ENCODE measurements at places on chromosomes 16 and 17.

- no peak for DNase-seq
Measured at GRCh38 chr17:58312829-58313228, 15.8 kb downstream of the TSPOAP1 start.

- no peak for DNase-seq
Measured at GRCh38 chr17:8997994-8998628, 23.2 kb upstream of the NTN1 start.

DNA sequence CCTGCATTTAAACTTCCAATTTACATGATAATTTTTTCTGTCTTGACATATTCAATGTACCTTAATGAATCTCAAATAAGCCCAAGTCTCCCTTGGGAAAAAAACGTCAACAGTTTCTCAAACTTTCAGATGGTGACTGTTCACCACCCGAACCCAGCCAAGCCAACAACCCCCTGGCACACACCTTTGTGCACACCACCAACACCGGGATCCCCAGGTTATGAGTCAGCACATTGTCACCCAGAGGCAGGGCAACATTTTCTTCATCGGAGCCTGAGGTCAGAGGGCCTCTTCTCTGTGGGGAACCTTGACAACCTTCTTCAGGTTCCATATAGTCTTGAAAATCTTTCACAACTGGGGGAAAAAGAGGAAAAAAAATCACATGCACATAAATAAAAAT is 15.5 kb downstream of the DYNC1LI2 start:
- no peak for DNase-seq

- DNase-seq: no peak
Measured at GRCh38 chr17:49572806-49573420, 2.8 kb upstream of the NXPH3 start.

DNA sequence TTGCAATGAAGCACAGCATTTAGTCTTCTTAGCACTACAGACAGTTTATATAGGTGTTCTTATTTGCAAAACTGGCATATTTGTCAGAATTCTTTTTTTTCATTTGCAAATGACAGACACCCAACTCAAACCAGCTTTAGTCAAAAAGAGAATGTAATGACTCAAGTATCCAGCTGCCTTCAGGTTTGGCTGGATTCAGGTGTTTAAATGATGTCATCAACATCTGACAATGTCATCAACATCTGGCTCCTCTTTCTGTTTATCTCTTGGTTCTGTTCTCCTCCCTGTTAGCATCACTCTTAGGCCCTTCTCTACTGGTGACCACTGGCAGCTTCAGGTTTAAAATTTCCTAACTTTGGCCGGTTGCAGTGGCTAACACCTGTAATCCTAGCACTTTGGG is 18.9 kb downstream of the TMC5 start:
- DNase-seq: no peak

GRCh38 chr17:18377437-18378204 is at the start of gene EVPLL:
EVPLL (plus strand) TSS chr17:18377778; CDS start chr17:18380938, 3,160 bp downstream.
- no peak for DNase-seq

GRCh38 chr17:45651145-45651709 is 132.9 kb upstream of the CRHR1 start:
- DNase-seq: no peak

- DNase-seq: no peak
Measured at GRCh38 chr16:67394155-67395104, 1.1 kb upstream of the TPPP3 start.

- no peak for DNase-seq
Measured at GRCh38 chr17:32382526-32383223, 32.7 kb downstream of the ZNF207 start.

DNA sequence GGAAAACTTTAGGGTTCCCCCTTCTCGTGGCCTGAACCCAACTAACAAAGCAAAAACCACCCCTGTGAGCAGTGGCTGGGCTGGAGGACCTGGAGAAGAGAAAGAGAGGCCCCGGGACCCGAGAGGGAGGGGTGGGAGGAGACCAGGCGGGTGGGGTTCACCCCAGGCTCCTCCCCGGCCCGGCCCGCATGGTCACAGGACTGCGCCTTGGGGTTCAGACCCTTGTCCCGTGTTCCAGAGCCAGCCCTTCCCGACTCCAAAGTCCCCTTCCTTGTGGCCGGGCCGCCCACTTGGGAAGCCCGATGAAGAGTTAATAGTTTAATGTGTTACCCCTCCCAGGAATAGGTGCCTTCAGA is 852 bp downstream of the MARVELD3 start:
- peak; percentile 12 for DNase-seq

DNA sequence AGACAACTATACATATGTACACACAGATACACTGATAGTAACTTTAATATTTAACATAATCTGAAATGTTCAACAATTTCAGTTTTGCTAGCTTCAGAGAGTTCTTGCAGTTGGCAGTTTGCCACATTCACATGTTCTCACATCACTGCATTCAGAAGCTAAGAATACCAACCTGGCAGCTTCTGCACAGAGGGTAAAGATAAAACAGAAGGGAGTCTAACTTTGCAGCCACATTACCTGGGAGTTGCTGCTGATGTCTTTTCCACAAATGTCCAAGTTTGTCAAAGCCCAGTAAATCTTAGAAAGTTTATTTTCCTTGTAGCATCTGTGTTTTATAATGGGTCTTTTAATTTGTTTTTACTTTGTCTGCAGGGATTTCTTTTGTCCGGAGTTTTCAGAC is 332.0 kb downstream of the BCAS3 start:
- peak; percentile 40 for DNase-seq

DNA sequence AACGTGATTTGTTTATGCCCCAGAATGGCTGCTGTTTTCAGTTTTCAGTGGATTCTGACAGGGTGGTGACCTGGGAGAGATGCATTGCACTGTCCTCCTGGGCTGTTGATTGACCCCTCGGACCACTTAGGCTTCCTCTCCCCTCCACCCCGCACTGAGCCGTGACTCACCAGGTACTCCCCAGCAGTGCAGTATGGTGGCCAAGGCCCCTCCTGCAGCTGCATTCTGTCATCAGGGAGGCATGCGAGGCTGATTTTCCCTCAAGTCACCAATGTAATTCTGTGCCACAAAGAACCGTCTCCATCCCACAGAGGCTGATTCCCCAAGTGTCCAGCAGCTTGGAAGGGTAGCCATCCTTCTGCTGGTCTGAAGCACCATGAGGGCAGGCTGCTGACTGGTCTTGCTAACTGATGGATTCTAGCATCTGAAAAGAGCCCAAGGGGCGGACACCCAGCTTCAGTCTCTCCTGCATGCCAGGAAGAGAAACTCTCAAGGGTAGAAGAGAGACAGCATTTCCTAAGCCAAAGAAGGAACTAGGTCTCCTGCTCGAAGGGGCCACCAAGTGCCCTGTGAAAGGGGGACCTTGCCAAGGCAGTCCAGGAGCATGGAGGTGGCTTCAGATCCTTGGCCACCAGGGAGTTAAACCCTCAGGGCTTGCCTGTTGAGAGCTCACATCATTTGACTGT is 148.1 kb downstream of the SOCS1 start:
- no peak for DNase-seq

GRCh38 chr17:5585836-5586521 is 1.7 kb upstream of the NLRP1 start:
- no peak for DNase-seq

- DNase-seq: no peak
Measured at GRCh38 chr17:15291674-15292361, 26.7 kb upstream of the PMP22 start.

GRCh38 chr17:58174871-58175270 is 8.1 kb downstream of the OR4D2 start:
- no peak for DNase-seq

DNA sequence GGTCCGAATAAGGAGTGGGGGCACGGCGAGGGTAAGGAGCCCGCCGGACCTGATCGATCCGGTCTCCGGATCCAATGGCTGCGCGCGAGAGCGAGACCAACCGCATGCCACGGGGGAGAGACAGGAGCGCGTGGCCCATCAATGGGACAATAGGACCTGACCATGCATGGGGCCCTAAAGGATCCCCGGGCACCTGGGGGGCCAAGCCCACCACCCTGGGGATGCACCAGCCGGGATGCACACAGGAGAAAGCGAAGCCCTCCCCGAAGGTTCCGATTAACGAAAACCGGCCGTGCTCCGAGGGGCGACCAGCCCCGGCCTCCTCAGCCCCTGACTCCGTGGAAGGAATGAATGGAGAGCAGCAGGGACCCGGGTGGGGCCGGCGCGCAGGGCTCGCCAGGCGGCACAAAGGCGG is 525 bp downstream of the JPT1 start:
- DNase-seq: no peak

DNA sequence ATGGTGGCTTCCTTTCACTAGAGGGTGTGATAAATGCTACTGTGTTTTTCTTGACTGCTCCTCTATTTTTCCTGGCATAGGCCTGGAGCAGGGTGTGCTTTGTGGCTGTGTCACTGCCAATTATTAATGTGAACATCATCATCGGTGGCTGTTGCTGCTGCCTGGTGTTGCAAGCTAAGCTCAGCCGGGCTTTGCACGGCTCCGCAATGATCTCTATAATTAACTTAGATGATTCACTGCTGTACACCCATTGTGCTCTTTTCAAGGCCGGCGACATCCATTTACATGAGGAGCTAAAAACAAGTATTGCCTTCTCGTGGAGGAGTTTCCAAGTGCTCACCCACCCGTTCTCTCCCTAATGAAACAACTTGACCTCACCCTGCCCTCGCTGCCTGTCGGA is 160.1 kb upstream of the IRX3 start:
- DNase-seq: no peak

DNA sequence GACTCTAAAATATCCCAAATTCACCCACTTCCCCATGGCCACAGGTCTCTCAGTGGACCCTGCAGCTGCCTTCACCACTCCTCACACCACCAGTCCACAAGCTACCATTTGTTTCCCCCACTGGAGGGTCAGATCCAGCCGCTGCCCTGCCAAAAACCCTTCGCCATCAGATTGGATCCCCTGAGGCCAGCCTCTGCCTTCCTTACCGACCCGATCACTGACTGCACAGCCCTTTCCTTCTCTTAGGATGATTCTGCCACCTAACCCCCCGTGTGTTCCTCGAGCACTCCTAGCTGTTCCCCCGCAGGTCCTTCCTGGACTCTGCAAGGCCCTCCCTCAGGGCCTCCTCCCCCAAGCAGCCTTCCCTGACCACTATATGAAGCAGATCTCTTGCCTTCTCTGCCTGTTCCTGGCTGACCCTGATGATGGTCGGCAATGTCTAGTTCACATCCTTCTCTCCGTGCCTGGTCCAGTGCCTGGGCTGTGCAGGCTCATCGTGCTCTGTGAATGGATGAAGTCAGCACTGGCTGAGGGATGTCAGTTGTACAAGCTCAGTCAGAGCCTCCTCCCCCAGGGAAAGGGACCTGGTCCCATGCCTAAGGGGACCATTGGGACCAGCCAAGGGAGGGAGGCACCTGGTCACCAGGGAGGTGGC is 46.0 kb downstream of the CPNE2 start:
- DNase-seq: no peak

- no peak for DNase-seq
Measured at GRCh38 chr16:563072-563644, 3.0 kb downstream of the PRR35 start.

- DNase-seq: no peak
Measured at GRCh38 chr16:17555176-17555575, 84.4 kb upstream of the XYLT1 start.

GRCh38 chr17:60862482-60862881 is 184.8 kb downstream of the BCAS3 start:
- DNase-seq: no peak

GRCh38 chr17:39416141-39416540 is 14.7 kb upstream of the FBXL20 start:
- no peak for DNase-seq

- DNase-seq: no peak
Measured at GRCh38 chr16:85266857-85267256, 154.6 kb upstream of the CIBAR2 start.

- DNase-seq: no peak
Measured at GRCh38 chr16:794853-795466, 5.6 kb downstream of the GNG13 start.

GRCh38 chr17:50424996-50425681 is 879 bp upstream of the ACSF2 start:
- no peak for DNase-seq
